ENCODE measurements at places on chromosomes 5 and 9.

DNA sequence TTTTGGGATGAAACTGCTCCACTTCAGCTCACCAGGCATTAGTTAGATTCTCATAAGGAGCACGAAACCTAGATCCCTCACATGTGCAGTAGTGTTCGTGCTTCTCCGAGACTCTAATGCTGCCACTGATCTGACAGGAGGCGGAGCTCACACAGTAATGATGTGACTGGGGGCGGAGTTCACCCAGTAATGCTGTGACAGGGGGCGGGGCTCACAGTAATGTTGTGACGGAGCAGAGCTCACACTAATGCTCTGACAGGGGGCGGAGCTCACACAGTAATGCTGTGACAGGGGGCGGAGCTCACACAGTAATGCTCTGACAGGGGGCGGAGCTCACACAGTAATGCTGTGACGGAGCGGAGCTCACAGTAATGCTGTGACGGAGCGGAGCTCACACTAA, 27.1 kb upstream of the LRRC14B start:
- no peak for DNase-seq

DNA sequence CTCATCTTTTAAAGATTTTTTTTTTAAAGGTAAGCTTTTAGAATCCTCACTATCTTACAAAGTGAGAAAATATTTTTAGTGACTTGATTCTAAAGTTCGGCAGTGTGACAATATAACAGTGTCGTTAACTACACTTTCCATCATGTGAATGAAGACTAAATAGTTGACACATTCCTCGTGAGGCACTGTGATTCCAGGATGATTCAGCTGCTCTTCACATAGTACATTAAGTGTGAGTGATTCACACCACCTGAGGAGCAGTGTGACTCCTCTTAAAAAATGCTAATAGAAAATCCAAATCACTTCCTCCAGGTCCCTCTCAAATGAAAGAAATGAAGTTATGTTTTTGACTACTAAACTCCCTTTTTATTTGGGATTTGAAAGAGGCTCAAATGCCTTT, 589.5 kb downstream of the GABRG2 start:
- DNase-seq, result no peak

DNA sequence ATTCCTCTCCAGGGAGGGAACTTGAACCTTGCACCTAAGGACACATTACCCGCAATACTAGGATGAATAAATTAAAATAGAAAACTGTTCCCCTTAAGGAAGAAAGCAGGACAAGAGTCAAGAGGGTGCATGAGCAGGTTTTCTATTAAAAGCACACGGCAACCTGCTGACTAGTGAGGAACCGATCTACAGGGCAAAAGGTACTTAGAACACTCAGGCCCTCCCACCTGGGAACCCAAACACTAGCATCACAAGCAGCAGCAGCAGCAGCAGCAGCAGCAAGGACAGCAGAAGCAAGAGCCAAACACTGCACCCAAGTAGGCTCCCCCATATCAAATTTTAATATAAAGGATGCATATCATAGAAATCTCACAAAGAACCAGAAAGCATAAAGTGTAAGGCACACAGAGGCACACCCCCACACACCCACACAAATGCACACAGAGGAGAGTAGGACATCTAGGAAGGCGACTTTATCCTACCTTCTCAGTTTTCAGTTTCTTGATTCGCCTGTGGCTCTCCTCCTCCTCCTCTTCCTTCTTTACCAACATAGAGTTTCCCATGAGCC, 2.8 kb downstream of the ZNF608 start:
- DNase-seq, result no peak

GRCh38 chr9:6818292-6818922, 60.6 kb downstream of the KDM4C start:
- no peak for DNase-seq

- DNase-seq, result no peak
Observed at GRCh38 chr5:81556809-81557208, 162.9 kb upstream of the ACOT12 start.

DNA sequence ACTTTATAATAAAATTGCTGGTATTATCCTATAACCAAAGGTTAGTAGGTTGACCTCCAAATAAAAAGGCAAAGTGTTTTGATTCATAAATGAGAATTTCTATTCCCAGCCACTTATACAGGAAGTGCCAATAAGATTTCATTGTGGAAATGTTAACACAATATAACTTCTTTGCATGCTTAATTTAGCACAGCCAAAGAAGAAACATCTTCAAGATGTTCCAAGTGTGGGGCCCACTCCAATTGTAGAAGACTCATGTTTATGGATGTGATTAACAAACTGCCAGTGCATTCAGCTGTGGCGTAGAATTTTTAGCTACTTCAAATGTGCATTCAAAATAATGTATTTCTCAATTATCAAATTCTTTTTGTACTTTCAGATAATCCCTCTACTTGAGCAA, 402.3 kb downstream of the DEPDC1B start:
- no peak for DNase-seq

- no peak for DNase-seq
Observed at GRCh38 chr9:99087462-99087861, 17.5 kb upstream of the TGFBR1 start.

- peak; percentile 74 for DNase-seq
Observed at GRCh38 chr9:137454145-137454596, 5.0 kb downstream of the NSMF start.

- DNase-seq, result no peak
Observed at GRCh38 chr5:17436350-17436749, 61.7 kb upstream of the TAF11L2 start.

DNA sequence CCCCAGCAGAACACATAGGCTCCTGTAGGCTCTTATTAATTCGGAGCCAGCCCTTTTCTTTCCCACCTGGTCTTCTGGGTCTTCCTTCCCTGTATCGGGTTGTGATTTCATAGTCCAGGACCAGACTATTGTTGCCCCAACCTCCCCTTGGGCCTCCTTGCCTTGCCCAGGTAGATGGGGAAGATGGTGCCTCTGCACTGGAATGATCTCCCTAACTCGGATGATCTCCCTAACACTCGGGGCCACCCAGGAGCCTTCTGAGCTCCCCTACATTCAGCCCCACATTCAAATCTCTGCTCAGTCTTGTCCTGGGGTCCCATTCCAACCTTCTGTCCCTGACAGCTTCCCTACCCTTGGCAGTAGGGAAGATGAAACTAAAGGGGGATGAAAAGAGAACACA, 2.7 kb upstream of the IRF1 start:
- peak; percentile 54 for DNase-seq

DNA sequence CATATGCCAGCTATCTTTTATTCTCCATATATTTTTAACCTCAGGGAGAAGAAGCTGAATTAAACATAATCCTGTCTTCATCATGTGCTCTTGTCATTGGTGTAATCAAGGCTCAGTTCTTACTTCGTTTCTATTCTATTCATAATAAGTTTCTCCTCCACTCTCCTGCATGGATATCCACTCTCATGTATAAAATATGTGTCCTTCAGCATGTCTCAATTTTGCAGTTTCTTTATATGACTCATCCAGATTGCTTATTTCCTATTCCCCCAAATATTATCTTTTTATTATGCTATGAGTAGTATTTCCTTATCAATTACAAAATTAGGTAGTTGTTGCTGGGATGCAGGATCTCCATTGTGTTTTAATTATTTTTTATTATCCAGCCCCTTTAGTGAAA, 643.7 kb upstream of the ACO1 start:
- no peak for DNase-seq

DNA sequence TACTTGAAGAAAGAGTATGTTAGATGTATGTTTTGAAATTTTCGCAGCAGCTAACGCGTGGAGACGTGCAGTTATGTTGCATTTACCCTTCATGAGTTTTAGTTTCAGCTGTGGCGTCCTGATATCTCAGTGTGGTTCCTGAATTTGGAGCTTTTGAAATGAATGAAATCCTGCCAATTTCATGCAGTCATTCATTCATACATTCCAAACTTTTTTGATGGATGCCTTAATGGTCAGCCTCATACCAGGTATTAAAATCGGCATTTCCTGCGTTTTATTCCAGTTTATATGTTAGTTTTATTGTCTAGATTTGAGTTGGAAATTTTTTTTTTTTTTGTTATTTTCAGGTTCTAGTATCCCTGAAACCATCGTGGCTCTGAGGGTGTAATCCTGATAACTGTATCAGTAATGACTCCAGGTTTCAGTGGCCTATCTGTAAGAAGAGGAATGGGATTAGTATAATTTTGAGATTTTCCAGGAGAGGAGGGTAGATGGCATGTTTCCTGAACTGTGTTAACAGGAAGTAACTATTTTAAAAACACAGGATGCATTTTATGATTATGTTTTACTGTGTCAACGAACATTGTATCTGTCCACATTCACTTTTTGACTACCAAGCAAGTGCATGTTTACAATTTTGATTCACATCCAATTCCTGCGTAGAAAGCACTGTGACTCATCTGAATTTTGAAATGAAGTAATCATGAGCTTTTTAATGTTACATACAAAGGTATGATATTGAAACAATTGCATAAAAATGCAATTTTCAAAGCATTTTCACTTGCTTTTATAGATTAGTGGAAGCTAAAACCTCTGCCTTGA, 1.0 kb downstream of the FOCAD start:
- no peak for DNase-seq

GRCh38 chr5:42974536-42974935, 65.6 kb downstream of the ANXA2R start:
- DNase-seq, result no peak

DNA sequence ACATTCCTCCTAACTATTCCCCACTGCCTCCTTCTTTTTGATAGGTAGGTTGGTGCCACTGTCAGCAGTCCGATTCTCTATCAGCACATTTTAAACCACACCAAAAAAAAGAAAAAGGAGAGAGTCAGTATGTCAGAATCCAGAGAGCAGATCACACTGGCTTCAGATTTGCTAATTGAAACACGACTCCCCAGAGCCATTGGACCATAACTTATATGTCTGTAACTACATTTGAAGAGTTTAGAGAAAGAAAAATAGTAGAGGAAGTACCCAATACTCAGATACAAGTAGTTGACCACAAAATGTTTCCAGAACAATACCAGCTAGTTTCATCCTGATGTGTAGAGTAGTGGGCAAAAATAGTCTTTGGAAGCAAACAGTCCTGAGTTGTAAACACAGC, 216.6 kb downstream of the NR2F1-AS1 start:
- no peak for DNase-seq

DNA sequence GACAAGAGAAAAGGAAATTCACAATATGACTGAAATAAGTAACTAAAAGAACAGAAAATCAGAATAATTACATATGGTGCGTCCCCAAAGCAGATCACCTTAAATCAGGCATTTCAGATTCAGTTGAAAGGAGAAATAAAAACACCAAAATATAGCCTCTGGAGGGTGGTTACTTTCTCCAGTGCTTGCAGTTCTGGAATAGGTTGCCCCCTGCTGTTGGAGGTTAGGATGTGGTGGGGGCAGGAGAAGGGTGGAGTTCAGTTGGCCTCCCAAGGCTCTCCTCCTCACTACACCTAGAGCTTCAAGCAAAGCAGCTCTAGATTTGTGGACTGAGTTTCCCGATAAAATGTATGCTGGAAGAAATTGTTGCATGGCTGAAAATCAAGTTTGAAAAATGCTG, 338.2 kb upstream of the TLE4 start:
- no peak for DNase-seq

GRCh38 chr9:16221366-16221765, 649.1 kb downstream of the BNC2 start:
- DNase-seq, result no peak

- no peak for DNase-seq
Observed at GRCh38 chr5:141919218-141920119, 4.2 kb upstream of the DELE1 start.

- DNase-seq, result no peak
Observed at GRCh38 chr5:59424515-59424914, 469.0 kb downstream of the PDE4D start.

DNA sequence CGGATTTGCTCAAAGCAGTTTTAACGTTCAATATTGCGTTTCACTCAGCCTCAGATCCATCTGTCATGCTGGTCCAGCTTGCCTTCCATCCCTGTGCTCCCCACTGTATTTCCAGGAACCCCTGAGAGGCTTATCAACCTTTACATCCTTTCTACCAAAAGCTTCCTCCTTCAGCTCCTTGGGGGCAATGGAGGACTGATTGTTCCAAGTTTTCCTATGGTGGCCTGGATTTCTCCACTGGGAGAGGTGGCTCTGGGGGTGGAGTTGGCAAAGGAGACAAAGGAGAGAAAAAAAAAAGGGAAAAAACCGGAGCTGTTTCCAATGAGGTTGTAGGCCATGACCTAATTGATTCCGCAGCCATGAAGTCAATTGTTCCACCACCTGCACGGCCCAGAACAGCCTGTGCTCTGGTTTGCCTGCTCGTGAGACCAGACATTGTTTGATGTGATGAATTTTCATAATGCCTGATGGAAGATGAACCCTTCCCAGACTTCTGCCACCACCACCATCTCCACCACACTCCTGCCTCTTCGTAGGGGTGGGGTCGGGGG, 54.1 kb downstream of the ABLIM3 start:
- DNase-seq, result no peak

GRCh38 chr9:4375424-4376200, 75.7 kb upstream of the GLIS3 start:
- no peak for DNase-seq

DNA sequence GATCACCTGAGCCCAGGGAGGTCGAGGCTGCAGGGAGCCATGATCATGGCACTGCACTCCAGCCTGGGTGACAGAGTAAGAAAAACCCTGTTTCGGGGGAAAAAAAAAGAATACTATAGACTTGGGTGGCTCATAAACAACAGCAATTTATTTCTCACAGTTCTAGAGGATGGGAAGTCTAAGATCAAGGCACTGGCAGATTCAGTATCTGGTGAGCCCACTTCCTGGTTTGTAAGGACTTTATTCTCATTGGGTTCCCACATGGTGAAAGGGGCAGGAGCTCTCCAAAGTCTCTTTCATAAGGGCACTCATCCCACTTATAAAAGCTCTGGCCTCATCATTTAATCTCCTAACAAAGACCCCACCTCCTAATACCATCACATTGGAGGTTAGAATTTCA, 8.7 kb downstream of the HINT1 start:
- DNase-seq, result no peak

- no peak for DNase-seq
Observed at GRCh38 chr9:17963498-17963897, 384.6 kb downstream of the SH3GL2 start.

- no peak for DNase-seq
Observed at GRCh38 chr5:96344678-96345577, 88.1 kb downstream of the PCSK1 start.

GRCh38 chr9:1014640-1015039, 35.5 kb upstream of the DMRT2 start:
- DNase-seq, result no peak

DNA sequence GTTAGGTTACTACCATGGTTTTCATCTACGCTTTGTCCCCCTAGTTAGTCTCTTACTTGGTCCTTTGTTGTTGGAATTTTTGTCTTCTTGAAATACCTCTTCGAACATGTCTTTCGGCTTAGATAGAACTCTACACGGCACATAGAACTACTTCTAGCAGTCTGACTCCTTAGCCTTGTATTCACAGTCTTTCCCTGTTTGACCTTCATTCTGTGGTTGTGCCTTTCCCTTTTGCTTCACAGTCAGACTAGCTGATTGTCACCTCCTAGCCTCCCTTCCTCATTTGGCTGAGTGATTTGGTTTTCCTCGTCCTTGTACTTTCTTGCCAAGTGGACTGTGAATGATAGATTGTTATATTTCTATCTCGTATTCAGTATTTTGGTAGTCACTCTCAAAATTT, 10.7 kb downstream of the SMAD5 start:
- DNase-seq, result no peak

Data from activated CD8-positive, alpha-beta memory T cell treated with anti-CD3 and anti-CD28 coated beads, Interleukin-2, amount 50 U/mL, for 48 hours (primary cell).